Naive thymus-derived CD8-positive, alpha-beta T cell (primary cell): ENCODE measurements at places on chromosomes 3 and 15.

DNA sequence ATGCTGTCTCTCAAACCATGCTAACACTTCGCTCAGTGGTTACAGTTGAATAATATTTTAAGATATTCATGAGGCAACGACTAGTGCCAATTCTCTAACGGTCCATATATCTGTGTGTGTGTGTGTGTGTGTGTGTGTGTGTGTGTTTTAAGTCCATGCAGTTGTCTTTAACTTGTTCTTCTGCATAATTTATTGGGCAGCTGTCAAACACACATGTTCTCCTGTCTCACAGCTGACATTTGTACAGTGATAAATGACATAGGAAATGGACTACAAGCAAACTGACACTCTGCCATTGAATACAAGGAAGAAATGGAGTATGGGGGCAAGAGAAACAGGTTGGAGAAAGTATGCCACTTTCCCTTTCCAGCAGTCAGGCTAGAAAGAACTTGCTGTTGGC, 172.0 kb downstream of the PDZRN3 start:
- no peak for DNase-seq

DNA sequence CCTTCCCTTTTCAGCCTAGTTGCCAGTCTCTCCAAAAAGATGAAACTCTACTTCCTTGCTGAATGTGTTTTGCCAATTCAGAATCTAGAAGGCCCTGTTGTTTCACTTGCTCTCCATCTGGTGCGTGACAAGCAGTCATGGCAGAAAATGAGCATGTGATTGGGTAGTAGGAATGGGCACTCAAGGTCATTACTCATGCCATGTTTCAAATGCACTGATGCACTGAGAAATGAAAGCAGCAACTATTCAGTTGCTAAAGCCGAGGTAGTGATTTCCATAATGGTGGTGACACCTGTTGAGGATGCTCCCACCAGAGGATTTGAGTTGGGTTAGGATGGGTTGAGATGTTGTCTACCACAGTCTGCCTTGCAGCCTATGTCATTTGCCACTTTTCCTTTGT, 12.7 kb downstream of the ZBTB38 start:
- DNase-seq = no peak

DNA sequence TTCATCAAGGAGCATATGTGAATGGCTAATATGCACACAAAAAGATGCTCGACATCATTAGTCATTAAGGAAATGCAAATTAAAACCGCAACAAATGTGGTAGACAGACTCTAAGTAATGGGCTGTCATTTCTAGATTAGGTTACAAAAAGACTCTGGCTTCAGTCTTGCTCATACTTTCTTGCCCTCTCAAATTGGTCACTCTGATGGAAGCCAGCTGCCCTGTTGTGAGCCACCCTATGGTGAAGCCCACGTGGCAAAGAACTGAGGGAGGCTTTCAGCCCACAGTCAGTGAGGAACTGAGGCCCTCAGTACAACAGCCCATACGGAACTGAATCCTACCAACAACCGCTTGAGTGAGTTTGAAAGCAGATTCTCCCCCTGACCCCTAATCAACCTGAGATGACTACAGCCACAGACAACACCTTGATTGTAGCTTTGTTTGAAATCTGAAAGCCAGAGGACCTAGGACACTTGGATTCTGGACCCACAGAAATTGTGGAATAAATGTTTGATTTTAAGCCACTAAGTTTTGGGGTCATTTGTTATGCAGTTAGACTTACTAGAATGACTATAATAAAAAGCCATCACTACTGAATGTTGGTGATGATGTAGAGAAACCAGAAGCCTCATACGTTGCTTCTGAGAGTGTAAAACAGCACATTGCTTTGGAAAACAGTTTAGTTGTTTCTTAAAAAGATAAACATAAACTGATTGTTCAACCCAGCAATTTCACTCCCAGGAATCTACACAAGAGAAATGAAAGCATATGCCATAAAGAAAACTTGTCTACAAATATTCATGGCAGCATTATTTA, 45.7 kb downstream of the EHHADH start:
- DNase-seq = no peak

DNA sequence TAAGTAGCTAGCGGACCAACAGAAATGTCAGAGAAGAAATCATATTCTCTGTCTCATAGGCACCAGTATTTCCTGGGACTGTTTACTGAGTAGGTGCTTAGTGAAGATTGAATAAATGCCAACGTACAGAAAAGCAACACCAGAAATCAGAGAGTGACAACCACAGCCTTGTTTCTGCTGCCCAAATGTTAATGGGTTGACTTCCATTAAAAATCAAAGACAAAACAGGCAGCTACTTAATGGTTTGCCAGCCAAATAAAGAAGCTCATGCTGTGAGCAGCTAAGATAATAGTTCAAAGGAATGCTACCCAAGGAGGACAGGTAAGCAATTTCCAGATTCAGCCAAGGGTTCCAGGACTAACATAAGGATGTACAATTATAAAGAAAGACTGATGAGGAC, 270.7 kb downstream of the THSD4 start:
- DNase-seq = no peak

DNA sequence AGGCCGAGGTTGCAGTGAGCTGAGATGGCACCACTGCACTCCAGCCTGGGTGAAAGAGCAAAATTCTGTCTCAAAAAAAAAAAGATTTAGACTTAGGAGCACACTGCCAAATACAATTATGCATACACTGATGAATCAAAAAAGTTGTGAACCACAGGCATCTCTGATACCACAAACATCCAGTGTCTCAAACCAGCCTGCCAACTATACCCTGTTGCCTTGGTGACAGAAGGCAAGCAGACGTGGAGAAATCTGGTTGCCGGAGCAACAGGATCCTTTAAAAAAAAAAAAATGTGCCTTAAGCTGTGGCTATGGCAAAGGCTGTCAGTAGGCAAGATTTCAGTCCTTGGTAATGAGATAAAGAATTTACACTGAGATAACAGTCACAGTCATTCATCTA, 202.3 kb downstream of the NEK10 start:
- DNase-seq = no peak

GRCh38 chr3:107142786-107143575, 234.3 kb upstream of the CCDC54 start:
- no peak for DNase-seq

DNA sequence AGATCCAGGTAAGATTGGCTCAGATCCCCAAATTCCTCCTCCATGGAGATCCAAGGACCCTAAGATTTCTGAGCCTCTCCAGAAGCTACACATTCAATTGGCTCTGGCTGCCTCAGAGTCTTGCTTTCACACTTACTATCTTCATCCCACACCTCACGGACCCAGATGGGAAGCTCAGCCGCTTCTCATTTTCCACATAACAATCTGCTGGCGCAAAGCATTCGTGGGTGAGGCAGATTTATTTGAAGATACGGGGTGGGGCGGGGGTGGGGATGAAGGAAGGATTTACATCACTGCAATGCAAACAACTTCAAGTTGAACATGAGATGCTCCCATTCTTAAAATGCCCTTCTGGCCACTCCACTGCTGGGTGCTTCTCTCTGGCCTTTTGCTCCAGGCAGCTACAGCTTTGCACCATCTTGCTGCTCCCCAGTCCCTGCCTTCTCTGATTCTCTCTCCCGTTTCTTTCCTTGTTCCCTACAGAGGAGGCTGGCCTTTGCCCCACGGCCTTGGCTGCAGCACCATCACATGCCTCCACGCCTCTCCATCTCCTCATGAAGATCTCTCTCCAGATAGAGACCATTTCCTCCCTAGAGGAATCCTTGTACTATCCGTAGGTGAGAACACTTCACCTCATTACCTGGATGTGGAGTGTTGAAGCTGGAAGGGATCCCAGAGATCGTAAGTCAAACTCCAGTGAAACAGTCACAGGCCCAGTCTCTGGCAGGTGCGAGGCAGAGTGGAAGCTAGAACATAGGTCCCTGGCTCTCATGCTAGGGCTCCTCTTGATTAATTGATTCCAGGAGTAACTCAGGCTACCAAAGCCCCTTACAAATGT, 175.9 kb downstream of the RPLP1 start:
- no peak for DNase-seq

DNA sequence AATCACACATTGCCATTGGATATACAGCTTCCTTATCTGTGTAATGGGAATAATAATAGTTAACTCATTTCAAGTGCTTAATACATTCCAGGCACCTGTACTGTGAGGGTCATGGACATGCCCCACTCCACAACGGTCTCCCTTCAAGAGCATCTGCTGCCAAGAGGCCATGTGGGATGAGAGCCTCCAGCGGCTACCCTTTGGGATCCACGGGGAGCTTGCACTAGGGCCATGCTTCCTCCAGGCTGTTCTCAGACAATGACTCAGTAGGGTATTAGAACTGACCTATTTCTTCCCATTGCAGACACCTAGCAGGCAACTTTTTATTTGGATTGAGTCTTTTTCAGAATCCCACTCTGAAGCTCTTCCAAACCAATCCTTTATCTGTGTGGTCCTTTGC, 1078.9 kb downstream of the TUSC7 start:
- no peak for DNase-seq

DNA sequence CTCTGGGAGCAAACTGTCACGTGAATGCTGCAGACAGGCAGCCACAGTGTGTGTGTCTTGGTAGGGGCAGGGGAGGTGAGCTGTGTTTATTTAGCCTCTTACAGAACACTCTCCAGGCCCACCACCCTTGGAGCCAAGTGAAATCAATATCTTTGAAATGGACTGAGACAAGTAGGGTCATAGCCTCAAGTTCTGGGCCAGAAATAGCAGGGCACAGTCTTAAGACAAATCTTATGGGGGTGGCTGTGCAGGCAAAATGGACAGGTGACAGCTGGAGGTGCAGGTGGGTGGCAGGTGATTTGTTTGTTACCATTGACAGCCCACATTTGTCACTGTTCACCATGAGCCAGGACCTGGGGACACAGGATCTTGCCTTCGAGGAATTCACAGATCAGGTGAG, 93.6 kb upstream of the NMNAT3 start:
- no peak for DNase-seq

DNA sequence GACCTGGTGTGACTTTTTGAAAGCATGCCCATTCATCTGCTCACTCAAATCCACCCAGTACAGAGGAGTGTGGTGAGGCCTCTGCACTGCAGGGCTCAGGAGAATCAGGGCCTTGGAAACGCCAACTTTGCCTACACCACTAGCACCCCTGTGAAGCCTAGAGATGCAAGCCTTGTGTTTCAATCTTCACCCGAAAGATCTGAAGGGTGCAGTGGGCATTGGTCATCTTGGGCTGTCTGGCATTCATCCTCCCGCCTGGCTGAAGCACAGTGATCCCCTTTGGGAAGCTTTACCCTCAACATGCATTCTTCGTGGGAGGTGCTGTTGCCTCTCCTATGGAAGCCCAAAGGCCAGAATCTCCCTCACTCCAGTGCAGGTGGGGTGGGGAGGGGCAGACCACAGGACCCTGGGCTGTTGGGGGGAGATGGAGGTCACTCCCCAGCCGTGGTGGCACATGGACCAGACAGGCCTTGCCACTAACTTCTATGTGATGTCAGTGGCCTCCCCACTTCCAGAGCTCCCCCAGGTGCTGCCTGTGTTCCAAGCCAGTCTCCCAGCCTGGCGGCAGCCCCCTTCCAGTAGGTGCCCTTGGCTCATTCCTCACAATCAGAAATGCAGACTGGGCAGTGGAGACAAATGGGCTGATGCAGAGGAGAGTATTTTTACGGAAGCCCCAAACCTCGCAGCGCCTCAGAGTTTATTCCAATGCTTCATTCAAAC, 92.5 kb downstream of the ADAMTS17 start:
- no peak for DNase-seq

GRCh38 chr3:16476636-16477035, 36.9 kb downstream of the RFTN1 start:
- no peak for DNase-seq

GRCh38 chr3:127217596-127218453, 24.9 kb downstream of the PRR23E start:
- no peak for DNase-seq

DNA sequence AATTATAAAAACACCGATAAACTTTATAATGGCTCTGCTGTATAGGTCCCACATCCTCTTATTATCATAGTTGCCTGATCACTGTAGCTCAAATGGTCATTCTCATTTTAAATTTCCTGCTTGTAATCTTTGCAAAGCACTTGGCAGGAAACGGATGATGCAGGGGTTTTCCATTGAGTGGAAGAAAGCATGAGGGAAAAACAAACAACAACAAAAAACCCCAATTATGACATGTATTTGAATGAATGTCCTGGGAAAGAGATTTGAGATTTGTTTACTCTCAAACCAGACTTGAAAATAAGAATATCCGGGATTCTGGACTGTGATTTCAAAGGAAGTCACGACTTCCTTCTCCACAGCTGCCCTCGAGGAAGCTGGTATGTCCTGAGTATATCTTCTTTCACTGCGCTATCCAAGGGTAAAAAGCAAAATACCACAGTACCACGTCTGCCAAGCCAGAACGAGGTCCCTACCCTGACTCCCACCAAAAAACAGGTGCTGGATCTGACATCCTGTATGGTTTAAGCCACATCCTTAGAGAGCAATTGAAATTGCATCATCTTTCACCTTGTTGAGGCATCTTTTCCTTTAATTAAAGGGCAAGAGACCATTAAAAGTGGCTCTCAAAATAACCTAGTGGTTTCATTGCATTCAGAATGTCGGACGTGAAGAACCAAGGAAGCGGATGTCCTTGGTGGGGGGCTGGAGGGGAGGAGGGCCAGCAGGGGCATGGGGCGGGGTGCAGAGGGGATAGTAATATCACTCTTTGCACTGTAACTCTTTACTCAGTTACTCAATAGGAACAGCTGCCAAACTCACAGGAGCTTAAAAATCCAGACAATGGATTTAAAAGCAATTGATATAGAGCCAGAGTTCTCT, 13.5 kb upstream of the TIPIN start:
- DNase-seq = no peak

- DNase-seq = no peak
Observed at GRCh38 chr3:114411811-114412803, 118.3 kb downstream of the TIGIT start.

GRCh38 chr3:178439504-178439903, 96.7 kb upstream of the KCNMB2 start:
- DNase-seq = no peak

DNA sequence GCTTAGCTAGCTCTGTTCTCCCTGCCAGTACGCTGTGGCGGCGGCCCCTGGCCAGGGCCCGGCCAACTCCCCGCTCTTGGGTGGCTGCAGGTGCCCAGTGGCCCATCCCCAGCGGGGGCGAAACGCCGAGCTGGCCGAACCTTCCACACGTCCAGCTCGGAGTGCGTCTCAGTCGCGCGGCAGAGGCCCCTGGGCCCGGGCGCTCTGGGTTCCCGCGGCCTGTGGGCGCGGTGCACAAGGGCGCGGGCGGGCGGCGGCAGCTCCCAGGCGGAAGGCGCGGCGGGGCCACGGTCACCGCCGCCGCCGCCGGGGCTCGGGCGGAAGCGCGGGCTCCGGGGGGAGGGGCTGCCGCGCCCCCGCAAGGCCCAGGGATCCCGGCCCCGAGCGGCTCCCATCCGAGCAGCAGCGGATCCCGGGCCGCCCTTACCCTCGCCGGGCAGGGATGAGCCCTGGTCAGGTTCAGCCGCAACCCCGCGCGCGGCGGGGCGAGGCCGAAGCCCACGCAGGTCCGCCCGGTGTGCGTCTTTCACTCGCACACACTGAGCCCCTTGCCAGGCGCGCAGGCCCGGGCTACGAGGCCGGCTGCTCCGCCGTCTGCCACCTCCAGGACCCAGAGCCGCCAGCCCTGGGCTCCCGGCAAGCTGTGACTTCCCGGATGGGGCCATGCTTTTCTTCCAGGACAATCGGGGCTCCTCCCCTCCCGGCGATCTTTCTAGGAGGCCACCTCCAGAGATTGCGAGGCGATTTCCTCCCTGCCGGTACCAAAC, 54.2 kb downstream of the CCDC54 start:
- peak; percentile 28 for DNase-seq
